ENCODE measurements at places on chromosomes 11 and 22.

GRCh38 chr11:73318501-73319011 is 10.5 kb downstream of the ARHGEF17 start:
- no peak for DNase-seq

- DNase-seq, result no peak
These were observed 25.0 kb upstream of the OAF start for GRCh38 chr11:120185706-120186455.

- peak; percentile 56 for DNase-seq
These were observed 46.2 kb downstream of the IGF2 start for GRCh38 chr11:2092956-2093412.

GRCh38 chr22:44869196-44869595 is 116.8 kb downstream of the ARHGAP8 start:
- DNase-seq, result no peak

DNA sequence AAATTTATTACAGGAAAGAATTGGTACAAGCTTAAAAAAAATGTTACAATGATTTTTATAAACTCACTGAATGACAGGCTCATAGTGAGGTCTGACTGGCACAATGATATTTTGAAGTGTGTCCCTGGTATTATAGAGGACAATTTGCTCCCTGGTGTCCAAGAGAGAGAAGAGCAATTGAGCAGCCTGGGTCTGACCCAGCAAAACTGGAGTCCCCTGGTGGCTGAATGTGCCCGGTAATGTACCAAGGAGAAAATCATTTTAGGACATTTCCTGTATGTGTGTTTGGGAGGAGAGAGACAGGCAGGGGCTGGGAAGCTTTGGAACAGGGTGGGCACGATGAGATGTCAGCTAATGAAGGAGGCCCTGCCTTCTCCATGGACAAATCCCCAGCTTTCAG is 125.3 kb downstream of the APOL5 start:
- DNase-seq, result no peak

DNA sequence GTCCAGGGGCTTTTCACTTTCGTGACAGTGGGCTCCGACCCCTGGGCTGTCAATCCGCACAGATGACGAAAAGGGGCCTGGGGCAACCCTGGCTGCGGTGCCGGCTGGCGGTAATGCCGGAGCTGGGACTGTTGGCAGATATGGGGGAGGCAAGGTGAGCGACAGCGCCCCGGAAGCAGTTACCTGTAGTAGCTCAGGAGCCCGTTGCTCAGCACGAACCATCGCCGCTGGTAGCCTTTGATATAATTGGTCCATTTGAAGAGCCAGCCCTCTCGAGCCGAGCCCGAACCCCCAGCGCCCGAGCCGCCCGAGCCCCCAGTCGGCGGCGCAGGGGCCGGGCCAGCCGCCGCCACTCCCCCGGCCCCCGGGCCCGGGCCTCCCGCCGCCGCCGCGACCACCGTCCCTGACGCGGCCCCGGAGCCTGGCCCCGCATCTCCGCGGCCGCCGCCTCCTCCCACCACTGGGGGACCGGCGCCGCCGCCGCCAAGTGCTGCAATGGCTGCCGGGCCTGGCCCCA is 396 bp downstream of the OSBP start:
- DNase-seq, result no peak

GRCh38 chr11:40647295-40647694 is 812.2 kb downstream of the LRRC4C start:
- DNase-seq, result no peak

GRCh38 chr11:123214940-123215339 is 19.9 kb upstream of the CLMP start:
- DNase-seq, result no peak

- DNase-seq, result no peak
These were observed 436.2 kb downstream of the BUD13 start for GRCh38 chr11:116336540-116336939.

DNA sequence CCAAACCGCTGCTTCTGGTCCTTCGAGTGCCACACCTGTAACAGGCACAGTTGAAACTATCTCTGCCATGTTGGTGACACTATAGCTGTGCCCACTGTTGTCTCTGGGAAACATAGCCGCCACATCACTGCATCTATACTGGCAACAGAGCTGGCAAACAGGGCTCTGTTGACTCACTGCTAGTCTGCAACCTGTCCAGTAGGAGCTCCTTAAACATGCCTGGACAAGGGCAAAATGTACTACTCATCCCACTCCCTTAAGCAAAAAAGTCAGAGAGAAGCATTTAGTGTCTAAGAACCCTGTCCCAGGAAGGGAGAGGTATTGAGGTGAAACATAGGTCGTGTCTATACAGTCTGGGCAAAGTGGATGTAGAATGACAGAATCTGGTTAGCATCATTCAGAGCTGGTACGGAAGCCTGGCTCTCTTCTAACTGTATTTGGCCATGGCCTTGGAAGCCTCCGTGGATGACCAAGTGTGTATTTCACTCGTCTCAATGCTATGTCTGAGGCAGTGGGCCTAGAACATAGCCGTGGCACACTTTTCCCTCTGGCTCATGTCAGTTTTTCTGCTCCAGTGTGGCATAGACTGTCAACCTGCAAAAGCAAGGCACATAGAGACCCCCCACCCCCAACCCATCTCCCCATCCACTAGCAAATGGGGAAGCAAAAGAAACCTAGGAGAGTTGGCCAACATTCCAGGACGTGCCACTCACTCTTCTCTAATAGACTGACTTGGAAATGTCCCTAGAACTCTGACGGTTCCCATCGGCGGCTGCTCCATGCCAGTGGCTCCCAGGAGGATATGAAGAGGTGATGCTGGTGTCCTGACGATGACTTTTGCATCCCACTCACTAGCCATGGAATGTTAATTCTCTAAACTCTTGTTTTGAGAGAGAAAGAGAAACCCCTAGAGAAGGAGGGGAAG is 21.4 kb upstream of the PISD start:
- no peak for DNase-seq
